ENCODE measurements at places on chromosomes 2 and 18.

- DNase-seq, result no peak
Measured at GRCh38 chr18:13513021-13513420, 213.3 kb downstream of the FAM210A start.

GRCh38 chr2:186328838-186329237 lies 157.2 kb upstream of the ZC3H15 start:
- no peak for DNase-seq

DNA sequence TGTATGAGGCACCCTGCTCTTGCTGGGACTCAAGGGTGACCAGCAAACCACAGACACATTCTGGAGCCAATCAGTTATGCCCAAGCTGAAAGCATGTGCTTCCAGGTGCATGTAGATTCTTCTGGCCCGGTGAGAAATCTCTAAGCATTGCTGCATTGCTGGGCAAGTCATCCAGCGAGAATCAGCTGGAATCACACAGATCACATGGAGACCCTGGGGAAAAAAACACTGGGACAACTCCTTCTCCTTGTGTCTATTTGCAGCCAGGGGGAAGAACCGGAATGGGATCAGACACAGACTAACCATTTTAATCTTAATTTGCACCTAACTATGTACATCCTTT lies 119.7 kb upstream of the KLF7 start:
- no peak for DNase-seq

DNA sequence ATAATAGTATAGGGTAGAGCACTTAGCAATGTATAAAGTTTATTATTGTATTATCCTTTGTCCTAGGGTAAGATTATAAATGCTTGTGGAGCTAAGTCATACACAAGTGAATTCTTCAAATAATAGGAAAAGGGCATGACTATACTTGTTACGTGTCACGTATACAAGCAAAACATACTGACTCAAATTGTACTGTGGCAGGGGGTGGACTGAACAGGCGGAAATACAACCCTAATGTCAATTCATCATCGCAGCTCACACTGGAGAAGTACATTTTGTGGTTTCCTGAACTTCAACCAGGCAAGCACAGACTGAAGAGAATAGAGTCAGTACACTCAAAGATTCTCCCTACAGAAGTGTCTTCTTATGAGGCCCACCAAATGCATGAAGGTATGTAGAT lies 201.0 kb downstream of the MBD2 start:
- DNase-seq, result no peak

DNA sequence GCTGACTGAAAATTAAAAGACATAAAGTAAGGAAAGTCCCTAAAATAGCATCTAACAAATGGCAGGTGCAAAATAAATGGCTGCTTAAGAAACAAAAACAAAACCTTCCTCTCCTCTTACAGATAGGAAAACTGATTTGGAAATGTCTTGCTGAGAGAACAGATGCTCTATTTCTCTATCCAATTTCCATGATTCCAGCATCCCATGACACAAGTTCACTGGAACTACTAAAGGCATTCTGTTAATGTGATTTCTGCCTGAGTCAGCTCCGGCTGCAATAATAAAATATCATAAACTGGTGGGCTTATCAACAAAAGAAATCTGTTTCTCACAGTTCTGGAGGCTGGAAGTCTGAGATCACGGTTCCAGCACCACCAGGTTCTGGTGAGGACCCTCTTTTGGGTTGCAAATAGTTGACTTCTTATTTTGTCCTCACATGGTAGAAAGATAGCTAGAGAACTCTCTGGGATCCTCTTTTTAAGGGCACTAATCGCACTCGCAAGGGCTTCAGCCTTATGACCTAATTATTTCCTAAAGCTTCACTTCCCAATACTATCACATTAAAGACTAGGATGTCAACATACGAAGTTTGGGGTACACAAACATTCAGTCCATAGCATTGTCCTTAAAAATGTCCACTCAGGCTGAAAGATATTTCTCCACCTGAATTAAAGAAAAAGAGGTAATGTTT lies 78.2 kb upstream of the GALNT3 start:
- DNase-seq, result no peak

- DNase-seq, result no peak
Measured at GRCh38 chr2:167355821-167356220, 467.5 kb downstream of the XIRP2 start.

DNA sequence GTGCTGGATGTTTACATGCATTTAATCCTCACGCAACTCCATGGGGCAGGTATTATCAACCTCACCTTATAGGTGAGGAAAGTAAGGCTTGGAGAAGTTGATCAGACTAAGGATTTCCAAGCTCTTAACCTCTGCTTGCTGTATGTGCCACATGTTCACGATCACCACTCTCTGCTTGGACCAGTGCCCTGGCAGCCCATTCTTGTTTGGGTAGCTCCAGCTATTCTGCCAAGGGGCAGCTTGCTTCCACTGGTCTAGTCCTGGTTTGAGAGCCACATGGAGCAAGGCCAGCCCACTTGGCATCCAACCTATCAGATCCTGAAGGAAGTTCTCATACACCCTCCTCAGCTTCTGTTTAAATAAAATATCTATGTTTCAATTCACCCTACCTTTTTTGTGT lies 14.3 kb downstream of the PLB1 start:
- DNase-seq, result no peak

- no peak for DNase-seq
Measured at GRCh38 chr2:209145941-209146681, 277.7 kb upstream of the MAP2 start.

DNA sequence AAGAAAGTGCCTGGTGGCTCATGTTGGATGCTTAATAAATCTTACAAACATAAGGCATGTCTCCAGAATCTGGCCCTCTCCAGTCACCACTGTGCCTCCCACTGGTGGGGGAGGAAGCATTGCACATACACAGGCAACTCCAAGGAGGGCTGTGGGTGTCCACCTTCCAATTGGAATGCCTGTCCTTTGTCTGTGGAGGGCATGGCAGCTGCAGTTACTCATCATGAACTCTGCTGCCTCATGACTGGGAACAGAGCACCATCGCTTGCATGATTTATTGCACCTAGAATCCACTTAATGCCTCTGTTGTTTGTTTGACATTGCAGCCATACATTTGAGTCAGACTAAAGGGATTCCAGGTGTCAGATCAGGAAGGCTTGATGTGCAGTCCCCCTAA lies 278.9 kb downstream of the PRKCE start:
- no peak for DNase-seq

GRCh38 chr2:57809230-57809629 lies 237.4 kb upstream of the VRK2 start:
- no peak for DNase-seq

DNA sequence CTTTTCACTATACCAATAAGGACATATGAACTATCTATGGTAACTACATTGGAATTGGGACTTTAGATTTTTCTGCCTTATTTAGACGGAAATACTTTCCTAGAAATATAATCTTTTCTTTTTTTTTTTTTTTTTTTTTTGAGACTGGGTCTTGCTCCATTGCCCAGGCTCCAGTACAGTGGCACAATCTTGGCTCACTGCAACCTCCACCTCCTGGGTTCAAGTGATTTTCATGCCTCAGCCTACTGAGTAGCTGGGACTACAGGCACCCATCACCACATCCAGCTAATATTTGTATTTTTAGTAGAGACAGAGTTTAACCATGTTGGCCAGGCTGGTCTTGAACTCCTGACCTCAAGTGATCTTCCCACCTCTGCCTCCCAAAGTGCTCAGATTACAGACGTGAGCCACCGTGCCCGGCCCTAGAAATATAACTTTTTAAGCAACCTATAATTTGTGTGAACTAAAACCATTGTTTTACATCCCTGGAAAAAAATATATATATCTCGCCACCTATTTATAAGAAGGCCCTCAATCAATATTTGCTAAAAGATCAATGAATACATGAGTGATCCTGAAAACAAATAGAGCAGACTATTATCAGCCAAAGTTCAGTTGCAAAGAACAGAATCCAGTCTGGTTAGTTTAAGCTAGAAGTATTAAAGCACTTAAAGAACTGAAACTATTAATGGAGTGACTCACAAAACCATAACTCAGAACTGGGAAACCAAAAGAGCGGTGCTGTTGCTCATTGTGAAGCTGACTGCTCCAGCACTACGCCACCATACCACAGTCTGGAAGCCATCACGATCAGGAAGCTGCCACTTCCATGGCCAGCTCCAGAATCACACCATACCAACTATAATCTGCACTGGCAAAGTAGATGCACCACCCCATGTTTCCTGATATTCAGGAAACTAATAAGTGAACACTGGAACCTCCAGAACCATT lies 8.4 kb upstream of the HNRNPLL start:
- no peak for DNase-seq

DNA sequence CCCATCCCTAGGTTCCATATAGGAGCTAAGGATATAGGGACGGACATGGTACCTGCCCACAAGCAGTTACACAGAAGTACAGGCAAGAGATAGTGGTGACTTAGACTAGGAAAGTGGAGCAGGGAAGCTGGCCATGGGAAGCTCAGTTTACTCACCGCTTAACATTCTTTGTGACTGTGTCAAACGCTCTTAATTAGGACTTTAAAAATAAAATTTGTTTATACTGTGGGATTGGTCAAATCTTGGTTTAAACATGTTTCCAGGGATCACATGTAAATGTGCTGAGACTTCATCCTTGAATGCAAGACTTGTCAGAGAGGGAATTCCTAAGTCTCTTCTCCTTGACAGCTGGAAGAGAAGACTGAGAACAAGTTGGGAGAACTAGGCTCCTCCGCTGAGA lies 107.3 kb downstream of the MTCL1 start:
- DNase-seq, result no peak

DNA sequence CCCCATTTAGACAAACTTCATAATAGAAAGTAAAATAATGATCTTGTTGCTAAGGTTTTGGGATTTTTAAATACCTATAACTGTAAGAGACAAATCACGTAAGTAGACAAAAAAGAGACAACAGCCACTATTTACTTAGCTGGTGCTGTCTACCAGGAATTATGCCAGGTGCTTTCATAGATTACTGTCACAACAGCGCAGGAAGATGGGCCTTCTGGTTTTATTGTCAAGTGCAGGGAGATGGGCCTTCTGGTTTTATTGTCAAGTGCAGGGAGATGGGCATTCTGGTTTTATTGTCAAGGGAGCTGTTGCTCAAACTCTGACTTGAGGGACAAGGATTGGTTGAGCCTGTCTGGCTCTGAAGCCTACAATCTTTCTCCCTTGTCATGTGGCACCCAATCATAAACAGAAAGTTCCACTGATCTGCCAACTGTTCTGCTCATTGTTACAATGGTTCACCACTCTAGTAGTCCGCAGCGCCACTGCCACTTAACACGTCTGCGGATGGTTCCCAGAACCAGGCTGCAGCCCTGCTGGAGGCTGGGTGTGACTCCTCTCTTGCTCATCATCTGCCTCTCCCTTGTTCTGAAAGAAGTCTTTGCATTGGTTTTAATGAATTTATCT lies 95.0 kb downstream of the RNF144A start:
- DNase-seq, result no peak

DNA sequence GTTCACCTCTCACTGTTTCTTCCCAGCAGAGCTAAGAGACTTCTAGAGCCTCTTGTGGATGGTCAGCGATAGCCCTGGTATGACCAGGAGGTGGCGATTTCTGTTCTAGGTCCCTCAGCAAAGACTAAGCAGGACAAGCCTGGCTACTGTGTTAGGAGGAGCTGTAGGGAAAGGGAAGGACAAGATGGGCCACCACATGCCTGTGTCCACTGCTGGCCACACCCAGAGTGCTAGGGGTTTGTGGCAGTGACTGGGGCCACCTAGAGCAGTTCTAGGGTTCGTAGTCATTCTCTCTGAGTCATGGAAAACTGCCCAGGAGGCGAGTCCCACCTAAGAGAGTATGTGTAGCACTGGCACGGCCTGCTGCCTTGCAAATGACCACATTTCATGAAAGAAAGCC lies 179.4 kb downstream of the ALPK2 start:
- DNase-seq, result peak; percentile 8

DNA sequence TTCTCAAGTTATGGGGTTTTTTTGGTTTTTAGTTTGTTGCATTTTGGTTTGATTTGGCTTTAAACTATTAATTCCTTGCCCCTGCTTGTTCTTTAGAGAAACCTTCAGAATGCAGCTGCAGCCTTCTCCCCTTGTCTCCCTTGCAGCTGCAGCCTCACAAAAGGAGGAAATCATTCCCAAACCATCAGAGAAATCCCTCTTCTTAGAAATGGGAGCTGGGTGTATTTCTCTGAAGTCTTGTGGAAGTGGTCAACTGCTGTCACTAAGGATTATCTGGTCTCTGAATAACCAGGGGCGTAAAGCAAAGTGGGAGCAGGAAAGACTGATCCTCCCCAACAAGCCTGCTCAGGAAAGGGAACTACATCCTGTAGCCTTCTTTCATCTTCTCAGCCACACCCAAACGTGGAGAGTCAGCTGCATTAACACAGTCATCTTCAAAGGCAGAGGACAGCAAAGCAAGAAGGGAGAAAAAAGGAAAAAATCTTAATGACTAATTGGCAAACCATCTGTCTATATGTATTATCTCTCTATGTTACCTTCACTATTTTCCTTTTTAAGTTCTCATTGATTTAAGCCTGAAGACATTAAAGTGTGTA lies 1834.1 kb upstream of the PIK3C3 start:
- DNase-seq, result no peak

GRCh38 chr2:44168681-44169154 lies at the start of gene PPM1B:
Gene PPM1B, plus strand, starts transcription at chr2:44168875. Its CDS starts 32,325 bp downstream, at chr2:44201200.
- DNase-seq, result peak; percentile 99

GRCh38 chr18:35176925-35177324 lies 63.9 kb upstream of the ZNF397 start:
- DNase-seq, result no peak

DNA sequence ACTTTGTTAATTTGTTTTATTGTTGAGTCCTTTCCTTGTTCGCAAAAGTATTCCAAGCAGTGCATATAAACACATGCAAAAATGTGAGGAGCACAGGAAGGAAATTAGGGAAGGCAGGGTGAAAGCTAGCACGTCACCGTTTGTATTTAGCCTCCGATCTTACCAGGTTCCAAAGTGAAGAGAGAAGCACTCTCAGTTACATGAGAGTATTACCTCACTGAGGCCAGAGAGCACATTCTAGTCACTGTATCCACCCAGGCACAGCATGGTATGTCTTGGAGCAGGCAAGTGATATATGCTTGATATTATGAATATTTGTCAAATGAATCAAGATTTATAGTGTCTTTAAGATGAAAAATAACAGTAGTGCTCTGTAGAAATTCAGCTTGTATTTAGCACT lies 6.5 kb upstream of the TMEM182 start:
- DNase-seq, result no peak

All from K562 (cell line).